ENCODE measurements at places on chromosomes 3 and 15.
A peak's percentile ranks its signal among the peaks of the same experiment; 100 is the strongest.

DNA sequence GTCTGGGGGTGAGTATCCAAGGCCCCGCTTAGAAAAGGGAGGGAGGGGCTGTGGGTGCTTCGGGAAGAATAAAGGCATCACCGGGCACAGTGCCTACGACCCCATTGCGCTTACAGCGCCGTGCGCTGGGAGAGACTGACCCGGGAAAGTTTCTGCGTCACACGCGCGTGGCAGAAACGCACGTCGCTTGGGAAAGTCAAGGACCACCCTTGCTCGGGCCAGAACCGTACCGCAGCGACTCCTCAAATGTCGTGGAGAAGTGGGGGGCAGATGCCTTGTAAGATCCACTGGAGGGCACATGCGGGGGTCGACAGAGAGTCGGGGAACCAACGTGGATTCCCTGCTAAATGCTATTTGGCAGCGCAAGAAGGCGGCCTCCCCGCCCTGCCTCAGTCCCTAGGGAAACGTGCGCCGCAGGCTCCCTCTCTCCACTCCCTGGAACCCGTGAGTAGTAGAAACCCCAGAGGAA, 2.4 kb downstream of the ADAMTS9 start:
- peak; percentile 81 for DNase-seq

GRCh38 chr3:175941352-175941751, 1082.2 kb downstream of the NAALADL2 start:
- no peak for DNase-seq

GRCh38 chr3:143301031-143301901, 181.7 kb downstream of the CHST2 start:
- DNase-seq = no peak

DNA sequence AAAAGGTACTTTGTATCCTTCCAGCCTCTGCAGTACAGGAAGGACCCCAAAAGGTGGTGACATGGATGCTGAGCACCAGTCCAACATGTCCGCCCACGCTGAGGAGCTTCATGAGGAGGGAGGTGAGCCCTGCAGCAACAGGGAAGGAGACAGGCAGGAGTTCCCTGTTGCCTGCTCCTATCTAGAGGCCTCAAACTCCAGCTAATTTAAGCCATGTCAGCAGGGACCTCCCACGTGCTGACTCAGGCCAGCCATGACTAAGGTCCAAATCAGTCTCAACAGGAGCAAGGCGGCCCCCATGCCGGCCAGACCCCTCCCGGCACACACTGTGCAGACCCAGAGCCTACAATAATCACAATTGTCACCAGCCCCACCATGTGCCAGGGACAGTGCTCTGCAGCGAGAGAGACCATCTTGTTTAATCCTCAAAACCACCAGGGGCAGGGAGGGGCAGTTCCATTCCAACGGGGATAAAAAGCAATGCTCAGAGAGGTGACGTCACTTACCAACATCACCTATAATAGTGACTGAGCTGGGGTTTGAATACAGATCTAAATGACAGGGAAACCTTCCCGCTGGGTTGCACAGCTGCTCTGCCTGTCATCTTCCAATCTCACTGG, 54.5 kb upstream of the GATA2 start:
- no peak for DNase-seq

DNA sequence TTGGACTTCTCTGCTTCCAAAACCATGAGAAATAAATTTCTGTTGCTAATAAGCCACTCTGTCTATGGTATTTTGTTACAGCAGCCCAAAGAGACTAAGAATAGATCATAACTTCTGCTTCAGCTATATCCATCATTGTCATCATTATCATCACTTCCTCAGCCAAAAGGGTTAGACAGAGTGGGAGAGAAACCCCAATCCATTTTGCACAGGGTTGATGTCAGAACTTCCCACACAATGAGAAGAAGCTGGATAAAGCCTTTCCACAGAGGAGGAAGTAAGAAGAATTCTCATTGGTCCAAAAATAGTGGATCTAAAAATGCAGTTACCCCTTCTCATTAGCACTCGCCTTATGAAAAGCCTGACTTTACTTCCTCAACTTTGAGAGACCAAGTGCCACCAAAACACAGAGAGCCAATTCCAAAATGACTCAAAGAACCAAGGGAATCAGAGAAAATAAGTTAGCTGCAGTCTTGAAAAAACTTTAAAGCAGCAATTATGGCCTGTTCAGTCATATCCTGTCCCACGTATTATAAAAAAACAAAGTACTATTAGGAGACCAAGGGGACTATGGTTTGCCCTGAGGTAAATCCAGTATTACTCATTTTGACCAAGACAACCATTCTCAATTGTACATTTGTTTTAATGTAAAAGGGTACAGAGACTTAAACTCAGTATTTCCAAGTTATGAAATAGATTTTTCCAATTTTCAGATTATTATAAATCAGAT, 80.2 kb downstream of the WNT5A start:
- no peak for DNase-seq

GRCh38 chr3:143604402-143605185, 243.7 kb downstream of the SLC9A9 start:
- DNase-seq = no peak

DNA sequence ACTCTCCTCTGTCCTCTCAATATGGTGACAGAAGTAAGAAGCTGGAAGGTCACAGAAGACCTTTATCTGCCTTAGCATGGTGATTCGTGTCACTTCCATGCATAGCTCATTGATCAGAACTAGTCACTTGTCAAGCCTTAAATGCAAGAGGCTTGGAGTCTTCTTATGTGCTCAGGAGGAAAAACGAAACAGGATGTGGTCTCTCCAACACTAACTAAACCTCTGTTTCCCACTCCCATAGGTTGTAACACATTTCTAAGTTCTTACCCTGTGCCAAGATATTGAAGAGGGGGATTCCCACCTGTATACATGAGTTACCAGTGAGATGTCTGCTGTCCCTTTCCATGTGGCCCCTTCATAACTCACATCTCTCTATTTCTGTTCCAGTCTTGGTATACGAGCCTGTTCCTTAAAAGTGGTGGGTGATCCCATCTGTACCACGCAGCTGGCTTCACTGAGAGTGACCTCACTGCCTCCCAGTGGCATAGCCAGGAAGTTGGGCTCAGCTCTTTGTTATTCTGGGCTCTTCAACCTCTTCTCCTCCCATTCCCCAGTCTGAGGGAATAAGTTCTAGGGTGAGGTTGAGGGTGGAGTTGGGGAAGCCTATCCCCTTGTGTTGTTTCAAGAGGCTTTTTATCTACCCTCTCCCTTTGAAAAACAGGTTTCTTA, 203.2 kb upstream of the PPP2R3A start:
- DNase-seq = no peak

- DNase-seq = no peak
These were observed 29.7 kb downstream of the MINDY4B start for GRCh38 chr3:150875548-150875947.

- DNase-seq = peak; percentile 92
These were observed at the start of gene TM4SF1 for GRCh38 chr3:149377408-149378364. Gene TM4SF1 (minus strand): TSS chr3:149377649. CDS start chr3:149377547, 102 bp downstream.

DNA sequence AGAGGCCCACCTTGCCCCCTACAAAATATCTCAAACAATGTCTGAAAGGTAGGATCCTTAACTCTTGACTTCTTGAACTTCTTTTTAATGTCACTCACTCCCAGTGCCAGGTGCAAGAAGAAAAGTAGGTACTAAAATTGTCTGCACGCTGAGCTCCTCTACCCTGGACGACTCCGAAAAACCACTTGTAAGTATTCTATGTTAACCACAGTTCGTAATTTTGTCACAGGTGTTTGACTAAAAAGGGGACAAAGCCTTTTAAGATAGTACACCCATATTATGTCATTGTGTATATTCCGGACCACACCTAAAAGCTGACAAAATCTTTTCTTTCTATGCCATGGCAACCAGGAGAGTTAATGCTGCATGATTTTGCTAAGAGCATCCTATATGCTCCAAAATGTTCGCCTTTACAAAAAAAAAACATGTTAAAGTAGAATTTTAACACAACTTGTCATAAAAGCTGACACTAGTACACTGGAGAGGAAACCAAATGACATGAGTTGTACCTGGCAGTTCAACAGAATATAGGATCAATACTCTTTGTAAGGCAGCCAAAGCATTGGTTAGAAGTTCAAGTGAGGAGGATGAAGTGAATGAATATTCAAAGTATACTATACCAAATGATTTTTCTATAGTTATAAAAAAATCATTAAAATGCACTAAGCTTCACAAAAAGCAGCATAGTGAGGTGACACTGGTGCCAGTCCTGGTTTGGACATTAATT, 210.5 kb downstream of the FOXP1 start:
- DNase-seq = no peak

GRCh38 chr3:157117875-157118654, 41.9 kb downstream of the CCNL1 start:
- no peak for DNase-seq

GRCh38 chr3:136954251-136954650, 3.5 kb upstream of the IL20RB start:
- DNase-seq = no peak

GRCh38 chr3:51718547-51719409, 11.9 kb downstream of the GRM2 start:
- no peak for DNase-seq

DNA sequence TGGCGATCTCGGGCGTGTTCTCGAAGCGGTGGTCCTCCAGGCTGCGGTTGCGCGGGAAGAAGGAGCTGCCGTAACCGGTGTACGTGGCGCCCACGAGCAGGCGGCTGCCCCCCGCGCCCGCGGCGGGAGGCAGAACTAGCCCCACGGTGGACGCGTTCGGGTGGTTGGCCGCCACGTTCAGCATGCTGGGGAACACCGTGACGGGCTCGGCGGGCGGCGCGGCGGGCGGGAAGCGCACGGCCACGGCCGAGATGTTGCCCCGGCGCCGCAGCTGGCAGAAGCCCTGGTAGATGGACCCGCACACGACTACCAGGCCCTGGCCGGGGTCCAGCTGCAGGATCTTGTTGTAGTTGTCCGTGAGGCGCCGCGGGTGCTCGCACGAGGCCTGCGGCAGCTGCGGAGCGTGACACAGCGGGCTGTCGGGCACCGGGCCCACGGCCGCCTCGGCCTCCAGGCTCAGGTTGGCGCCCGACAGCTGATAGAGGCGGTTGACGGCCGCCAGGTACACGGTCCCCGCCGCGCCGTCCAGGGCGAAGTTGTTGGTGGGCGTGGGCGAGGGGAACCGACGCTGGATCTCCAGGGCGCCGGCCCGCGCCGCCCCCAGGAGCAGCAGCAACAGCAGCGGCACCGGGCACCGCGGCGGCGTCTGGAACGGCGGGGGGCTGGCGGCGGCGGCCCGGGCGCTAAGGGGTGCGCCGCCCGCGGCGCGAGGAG, 397 bp downstream of the PLXND1 start:
- no peak for DNase-seq

GRCh38 chr15:27392163-27392562, 421.2 kb downstream of the GABRG3 start:
- DNase-seq = no peak

GRCh38 chr15:74417225-74417624, 16.5 kb downstream of the SEMA7A start:
- no peak for DNase-seq

- peak; percentile 27 for DNase-seq
These were observed 38.8 kb downstream of the TM2D3 start for GRCh38 chr15:101613130-101614000.

GRCh38 chr15:97992823-97993222, 32.3 kb downstream of the ARRDC4 start:
- DNase-seq = no peak

- no peak for DNase-seq
These were observed 69.5 kb upstream of the VEPH1 start for GRCh38 chr3:157572559-157573270.

DNA sequence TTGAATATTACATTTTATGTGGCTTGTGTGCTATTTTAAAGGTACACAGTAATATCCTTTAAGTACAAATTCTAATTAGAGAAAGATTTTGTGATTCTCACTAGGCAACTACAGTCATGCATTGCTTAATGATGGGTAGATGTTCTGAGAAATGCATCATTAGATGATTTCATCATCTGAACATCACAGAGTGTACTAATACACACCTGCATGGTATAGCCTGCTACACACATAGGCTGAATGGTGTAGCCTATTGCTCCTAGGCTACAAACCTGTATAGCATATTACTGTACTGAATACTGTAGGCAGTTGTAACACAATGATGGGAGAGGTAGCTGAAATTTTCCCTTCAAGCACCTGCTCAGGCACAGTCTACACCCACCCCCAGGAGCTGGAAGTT, 217.4 kb upstream of the EOMES start:
- DNase-seq = no peak

DNA sequence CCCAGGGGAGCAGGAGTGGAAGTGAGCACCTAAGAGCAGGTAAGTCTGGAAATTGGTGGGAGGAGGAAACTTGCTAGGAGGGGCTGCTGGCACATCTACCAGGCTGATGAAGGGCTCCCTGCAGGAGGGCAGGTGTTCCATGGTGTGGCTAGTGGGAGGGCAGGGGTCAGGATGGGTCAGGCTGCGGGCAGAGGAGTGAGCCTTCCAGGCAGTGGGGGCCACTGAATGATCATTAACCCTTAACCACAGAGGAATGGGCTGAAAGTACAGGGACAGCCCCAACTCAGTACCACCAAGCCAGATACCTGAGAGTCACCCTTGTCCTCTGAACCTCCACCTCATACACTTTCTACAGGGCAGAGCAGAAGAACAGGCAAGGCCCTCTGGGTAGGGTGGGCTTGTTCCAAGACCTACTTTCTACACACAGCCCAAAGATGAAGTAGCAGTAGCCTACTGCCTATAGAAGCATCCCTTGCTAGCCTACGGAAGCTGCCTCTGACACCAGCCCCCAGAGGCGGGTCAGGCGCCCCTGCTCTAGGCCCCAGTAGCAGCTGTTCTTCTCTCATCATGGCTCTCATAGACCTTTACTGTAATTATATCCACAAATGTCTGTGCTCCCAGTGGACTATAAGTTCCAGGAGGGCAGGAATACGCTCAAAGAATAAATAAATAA, 4.6 kb downstream of the RAB6B start:
- no peak for DNase-seq

- DNase-seq = no peak
These were observed 199.2 kb upstream of the TMC3 start for GRCh38 chr15:81573098-81573746.

GRCh38 chr15:70617076-70617910, 146.1 kb downstream of the UACA start:
- peak; percentile 2 for DNase-seq

- DNase-seq = no peak
These were observed 235.2 kb downstream of the TLE3 start for GRCh38 chr15:69862540-69862939.

DNA sequence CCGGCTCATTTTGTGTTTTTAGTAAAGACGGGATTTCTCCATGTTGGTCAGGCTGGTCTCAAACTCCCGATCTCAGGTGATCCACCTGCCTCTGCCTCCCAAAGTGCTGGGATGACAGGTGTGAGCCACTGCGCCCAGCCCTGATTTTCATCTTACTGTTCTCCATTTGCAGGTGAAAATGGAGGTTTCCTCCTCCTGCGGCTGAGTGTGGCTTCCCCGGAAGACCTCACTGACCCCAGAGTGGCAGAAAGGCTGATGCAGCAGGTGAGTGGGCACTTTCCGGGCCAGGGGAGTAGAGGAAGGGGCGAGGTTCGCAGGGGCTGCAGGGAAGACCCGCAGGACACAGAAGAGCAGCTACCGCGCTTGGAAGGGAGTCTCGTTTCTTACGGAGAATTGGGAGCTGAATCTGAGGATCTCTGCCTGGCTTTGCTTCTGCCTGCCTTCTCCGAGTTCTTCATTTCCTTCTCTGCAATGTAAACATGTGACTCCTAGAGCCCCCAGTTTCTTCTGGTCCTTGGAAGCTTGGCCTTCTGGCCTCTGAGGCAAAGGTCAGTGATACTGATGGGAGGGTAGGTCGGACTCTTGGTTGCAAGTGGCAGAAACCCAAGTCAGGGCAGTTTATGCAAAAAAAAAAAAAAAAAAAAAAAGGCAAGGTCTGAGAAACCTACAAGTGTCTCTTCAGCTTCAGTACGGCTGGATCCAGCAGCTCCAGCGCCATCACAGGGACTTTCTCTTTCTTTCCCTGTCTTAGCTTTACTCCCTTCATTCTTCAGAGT, 8.9 kb downstream of the MUC20 start:
- no peak for DNase-seq
